ENCODE measurements at places on chromosomes 2 and 18. TPM values are rescaled to one million over a fixed set of nuclear protein-coding genes. Genes with fewer than 3 reads are reported as not detected.

CLEC4F gene
- polyA plus RNA-seq: not detected

DNA sequence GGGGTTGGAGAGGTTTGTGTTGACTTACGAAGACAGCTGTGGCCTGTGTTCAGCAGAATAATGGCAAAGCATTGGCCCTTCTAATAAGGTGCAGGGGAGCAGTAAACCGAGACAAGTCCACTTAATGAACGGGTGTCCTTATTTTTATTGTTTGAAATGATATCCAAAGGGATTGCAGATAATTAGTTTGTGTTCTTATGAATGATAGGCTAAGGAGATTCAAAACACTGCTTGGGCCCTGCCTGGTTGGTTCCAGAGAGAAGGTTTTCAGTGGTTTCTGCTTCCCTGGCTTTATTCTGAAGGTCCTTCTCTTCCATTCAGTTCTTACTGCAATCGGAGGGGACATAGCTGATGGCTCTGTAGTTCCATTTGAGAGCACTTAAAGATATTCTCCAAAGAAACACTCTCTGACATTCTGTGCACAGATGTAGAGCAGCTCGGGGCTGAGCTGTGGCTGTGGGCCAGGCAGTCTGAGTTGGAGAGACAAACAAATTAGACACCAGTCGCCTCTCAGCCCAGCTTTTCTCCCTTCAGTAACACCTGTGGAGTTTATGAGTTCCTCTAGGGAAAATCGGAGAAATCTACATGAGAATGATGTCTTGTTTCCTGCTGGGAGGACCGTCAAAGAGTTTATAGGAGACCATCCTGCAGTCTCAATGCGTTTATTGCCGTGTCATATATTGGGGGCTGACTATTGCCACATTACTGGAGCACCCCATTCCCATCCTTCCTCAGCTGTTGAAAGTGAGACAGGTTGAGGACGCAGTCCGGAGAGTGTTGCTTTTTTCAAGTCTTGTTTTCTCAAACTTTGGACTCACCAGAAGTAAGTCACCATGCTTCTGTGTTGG lies 6.5 kb downstream of the GREB1 start:
- DNase-seq: no peak

DNA sequence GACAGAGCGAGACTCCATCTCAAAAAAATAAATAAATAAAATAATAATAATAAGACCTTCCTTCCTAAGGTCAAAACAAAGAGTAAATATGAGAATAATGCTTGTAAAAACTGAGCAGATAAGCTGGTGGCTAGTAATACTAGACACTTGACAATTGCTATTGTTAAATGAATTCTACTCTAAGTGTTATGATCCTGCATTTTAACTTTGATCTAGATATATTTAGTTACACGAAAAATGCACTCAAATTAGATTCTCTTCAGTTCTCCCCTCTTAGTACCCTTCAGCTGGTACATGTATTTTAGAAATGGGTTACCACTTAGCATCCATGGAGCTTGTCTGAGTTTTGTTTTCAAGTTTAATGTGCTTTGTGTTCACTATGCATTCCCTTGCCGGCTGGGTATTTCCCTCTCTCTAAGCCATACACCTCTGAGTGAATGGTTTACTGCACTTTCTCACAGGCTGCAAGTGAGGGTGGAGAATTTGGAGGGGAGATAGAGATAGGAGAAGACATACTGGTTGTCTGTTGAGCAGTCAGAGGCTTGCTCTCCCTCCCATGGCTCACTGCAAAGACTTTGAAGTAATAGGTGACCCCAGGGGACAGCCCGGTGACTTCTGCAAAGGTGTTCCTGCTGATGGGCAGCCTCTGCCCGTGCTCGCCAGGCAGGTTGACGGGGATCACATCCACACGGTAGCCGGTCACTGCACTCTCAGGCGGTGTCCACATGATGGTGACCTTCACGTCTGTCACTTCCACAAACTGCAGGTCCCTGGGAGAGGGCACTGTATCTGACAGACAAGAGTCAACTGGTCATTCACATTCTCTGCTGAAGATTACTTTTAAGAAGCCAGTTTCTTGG lies 29.9 kb downstream of the FN1 start:
- DNase-seq: no peak

DNA sequence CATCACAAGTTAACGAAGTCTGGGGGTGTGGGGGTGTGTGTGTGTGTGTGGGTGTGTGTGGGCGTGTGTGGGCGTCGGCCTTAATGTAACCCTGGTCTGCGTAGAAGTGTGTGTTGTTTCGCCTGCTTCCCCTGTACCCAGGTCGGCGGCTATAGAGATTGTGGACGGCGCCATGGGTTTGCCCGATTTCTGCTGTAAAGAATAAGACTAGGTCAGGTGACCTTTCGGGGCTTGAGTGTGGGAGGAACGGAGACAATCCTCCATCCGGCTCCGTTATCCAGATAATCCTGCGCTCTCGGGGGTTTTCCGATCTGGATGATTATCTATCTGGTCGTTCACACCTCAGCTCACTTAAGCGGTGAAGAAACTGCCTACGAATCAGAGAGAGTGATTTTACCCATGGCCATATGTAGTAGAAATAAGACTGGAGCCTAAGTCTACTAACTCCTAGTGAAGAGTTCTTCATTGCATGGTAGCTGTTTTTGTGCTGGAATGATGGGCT lies 543 bp downstream of the HADHB start:
- no peak for DNase-seq

GRCh38 chr2:121955426-121955825 lies 200.0 kb downstream of the TSN start:
- DNase-seq: no peak

OXER1 gene
- polyA plus RNA-seq: 0.37 TPM

GRCh38 chr18:13606604-13607254 lies 119.6 kb downstream of the FAM210A start:
- DNase-seq: no peak

TTN gene
- 0.07 TPM for polyA plus RNA-seq

GULP1 gene
- polyA plus RNA-seq: 44.7 TPM

DNA sequence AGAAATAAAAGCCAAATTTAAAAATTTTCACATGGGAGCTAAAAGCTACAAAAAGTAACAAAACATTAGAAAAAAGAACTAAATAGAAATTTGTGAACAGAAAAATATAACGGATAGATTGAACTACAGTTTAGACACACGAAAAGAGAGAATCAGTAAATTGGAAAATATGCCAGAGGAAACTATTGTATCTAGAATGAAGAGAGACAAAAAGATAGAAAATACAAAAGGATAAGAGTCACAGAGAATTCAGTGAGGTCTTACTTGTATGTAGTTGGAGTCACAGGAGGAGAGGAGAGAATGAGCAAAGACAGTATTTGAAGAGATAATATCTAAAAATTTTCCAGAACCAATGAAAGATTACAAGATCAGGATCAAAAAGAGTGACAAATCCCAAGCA lies 11.3 kb upstream of the MCFD2 start:
- no peak for DNase-seq

ATP6V1C2 gene
- polyA plus RNA-seq: 0.14 TPM

ANKRD30B gene
- not detected for polyA plus RNA-seq

DNA sequence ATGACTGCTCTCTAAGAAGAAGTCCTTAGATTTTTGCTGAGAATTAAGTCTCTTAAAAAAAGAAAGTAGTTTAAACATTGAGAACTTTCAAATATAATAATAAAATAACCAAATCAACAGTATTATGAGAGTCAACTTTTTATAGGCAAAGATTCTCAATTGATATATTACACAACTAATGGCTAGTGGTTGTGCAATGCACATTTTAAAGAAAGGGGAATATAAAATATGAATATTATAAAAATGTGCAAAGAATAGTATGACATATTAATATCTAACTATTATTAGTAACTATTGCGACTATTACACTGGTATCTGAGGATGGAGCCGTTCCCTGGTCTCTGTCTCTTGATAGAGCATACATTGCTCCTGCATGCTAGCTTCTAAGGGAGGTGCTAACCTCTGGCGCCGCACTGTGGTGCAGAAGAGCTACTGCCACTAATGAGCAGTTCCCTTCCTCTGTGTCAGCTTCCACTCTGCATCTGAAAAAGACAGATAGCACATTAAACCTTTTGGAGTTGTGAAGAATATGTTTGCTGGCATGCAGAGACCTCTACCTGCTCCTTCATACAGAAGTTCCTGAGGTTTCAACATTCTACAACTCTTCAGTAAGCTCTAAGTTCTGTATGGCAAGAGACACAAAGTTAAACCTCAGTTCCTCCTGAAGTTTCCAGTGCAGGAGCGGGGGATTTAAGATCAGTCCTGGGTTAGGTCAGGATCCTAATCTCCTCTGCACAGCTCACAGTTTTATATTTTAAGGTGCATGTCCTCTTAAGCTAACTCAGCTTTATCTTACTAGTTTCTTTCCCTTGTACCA lies 3.5 kb upstream of the SLC9A2 start:
- DNase-seq: peak; percentile 33

GRCh38 chr2:240603081-240603835 lies 16.7 kb downstream of the CAPN10 start:
- no peak for DNase-seq

- DNase-seq: peak; percentile 7
Measured at GRCh38 chr2:27162151-27163121, 13.6 kb downstream of the TCF23 start.

DNA sequence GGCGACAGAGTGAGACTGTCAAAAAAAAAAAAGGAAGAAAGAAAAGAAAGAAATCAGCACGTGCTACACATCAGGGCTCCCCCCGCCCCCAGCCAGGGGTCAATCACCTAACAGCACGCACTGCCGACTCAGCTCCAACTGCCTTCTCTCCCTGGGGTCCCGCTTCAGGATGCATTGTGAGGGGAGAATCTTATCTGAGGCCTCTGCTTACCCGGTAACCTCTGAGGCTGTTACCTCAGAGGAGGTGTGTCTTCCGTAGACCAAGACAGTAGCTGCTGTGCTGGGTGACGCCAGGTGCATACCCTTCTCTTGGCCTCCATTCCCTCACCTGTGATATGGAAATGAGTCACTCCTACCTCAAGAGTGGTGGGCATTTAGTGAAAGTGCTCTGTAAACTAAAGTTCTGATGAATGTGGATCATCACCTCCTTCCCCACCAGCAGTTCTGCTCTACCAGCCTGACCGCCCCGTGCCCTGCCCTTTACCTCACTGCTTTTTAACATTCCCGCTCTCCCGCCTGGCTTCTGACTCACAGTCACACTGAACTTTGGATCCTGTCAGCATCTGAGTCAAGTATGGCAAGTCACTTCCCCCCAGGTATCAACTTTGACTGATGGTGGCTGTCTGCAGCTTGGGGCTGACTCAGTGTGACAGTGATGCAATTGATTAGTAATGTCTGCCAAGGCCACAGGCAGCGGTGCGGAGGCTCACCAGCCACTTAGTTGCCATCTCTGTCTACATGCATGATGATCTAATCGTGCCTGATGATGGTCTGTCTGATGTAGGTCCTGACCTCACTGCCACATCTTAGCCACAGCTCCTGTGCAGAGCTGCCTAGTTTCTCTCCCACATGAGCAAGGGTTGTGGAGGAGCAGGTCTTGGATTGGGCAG lies 20.1 kb downstream of the ARID5A start:
- no peak for DNase-seq

DNA sequence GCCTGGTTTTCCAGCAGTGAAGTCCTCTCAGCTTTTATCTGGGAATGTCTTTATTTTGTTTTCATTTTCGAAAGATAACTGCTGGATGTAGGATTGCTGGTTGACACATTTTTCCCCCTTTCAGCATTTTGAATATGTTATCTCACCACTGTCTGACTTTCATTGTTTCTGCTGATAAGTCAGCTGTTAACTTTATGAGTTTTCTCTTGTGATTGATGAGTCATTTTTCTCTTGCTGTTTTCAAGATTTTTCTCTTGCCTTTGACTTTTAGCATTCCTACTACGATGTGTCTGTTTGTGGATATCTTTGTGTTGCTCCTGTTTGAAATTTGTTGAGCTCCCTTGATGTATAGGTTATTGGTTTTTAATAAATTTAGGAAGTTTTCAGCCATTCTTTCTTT lies 85.5 kb downstream of the AGPS start:
- DNase-seq: no peak

GRCh38 chr2:179985163-179985820 lies 21.8 kb downstream of the CWC22 start:
- no peak for DNase-seq

- DNase-seq: no peak
Measured at GRCh38 chr2:148955798-148956197, 80.8 kb downstream of the KIF5C start.

PRSS56 gene
- polyA plus RNA-seq: not detected

- no peak for DNase-seq
Measured at GRCh38 chr2:130346741-130347066, 4.0 kb downstream of the IMP4 start.

CHPF gene
- 37.2 TPM for polyA plus RNA-seq

- DNase-seq: no peak
Measured at GRCh38 chr2:62675062-62675461, 30.5 kb upstream of the EHBP1 start.

GKN2 gene
- not detected for polyA plus RNA-seq

RFX8 gene
- polyA plus RNA-seq: 2.3 TPM

SERPINB11 gene
- polyA plus RNA-seq: not detected

DNA sequence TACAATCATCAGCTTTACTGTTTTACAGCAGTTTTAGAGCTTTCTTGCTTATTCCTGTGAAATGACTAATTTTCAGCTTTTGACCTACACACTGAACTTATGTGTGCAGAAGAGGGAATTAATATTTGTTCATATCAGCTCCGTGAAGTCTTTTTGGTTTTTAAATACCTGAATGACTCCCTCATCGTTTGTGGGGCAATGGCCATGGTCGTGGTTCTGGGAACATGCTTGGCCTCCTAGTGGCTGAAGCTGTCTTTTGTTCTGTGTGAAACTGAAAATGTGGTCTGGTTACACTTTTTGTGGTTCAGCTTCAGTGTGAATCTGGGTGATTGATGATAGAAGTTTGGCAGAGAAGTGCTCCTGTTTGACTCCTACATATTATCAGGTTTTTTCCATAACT lies 408.1 kb downstream of the THSD7B start:
- DNase-seq: no peak

DNA sequence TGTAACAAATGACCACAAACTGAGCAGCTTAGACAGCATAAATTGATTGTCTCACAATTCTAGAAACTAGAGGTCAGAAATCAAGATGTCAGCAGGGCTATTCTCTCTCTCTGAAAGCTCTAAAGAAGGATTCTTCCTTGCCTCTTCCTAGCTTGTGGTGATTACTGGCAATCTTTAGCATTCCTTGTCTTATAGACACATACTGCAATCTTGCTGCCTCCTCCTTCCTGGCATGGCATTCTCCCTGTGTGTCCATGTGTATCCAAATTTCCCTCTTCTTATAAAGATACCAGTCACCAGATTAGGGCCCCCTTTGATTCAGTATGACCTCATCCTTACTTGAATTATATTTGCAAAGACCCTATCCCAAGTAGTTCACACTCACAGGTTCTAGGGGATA lies 2.3 kb downstream of the ASB3 start:
- no peak for DNase-seq

DNA sequence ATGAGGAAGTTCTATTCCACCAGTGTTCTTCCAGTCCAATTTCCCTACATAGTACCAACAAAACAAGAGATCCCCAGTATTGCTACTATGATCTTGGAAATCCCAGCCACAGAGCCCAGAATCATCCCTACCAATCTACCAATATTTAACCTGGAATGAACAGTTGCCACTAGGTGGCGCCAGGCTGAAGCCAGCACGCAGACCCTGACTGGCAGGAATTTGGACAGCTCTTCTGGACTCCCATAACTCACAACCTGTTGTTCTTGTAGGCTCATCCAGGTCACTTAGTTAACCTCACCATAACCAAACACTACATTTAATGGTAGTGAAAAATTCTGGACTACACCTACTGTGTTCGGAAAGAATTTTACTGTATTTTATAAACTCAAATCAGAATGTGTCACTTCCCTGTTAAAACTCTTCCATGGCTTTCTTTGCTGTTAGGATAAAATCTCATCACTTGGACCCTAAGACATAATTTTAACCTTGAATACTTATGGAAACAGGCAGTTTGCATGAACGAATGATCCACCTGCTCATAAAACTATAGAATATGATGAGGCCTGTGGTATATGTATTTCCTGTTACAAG lies 59.8 kb upstream of the SLC38A11 start:
- DNase-seq: peak; percentile 34

All from AG04450 (cell line).